Common myeloid progenitor, CD34-positive (primary cell): ENCODE measurements at places on chromosomes 4 and X.
A peak's percentile ranks its signal among the peaks of the same experiment; 100 is the strongest.

GRCh38 chrX:13272426-13272825, 47.4 kb downstream of the ATXN3L start:
- no peak for DNase-seq

DNA sequence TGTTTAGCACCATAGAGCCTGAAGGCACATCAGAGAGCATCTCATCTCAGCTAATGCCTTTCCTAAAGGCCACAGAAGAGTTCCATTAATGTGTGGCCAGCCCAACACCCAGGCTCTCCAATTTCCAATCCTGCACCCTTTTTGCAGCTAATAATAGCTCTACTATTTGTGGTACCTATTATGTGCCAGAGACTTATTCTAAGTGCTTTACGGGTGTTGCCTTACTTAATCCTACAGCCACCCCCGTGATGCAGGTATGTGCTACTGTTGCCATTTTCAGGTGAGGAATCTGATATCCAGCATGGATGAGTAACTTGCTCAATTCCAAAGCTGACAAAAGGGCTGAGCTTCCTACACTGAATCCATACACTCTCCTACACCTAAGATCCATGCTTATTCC, 217.6 kb upstream of the GALNT7 start:
- no peak for DNase-seq

- DNase-seq = peak; percentile 45
Observed at GRCh38 chrX:95760356-95760755, 924.3 kb upstream of the DIAPH2 start.

DNA sequence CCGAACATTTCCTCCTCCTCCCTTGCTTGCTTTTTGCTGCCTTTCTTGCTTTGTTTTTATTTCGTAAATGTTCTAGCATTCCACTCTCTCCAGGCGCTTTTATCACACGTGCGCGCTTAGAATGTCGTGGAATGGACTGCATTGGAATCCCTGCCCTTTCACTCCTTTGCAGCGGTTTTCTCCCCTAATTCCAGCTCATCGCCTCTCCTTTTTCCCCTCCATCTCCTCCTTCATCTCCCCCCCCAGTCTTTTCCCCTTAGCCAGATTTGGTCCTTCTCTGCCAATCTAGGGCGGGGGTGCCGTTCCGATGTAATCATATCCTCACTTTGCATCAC, 579 bp downstream of the OGT start:
- DNase-seq = no peak

GRCh38 chrX:103730147-103730795, 19.6 kb downstream of the TMEM31 start:
- DNase-seq = no peak

GRCh38 chr4:88414755-88415154, 36.1 kb downstream of the HERC6 start:
- no peak for DNase-seq
